ENCODE measurements at places on chromosomes 13 and 19. TPM values are rescaled to one million over a fixed set of nuclear protein-coding genes. Genes with fewer than 3 reads are reported as not detected.

Gene NLRP11
- total RNA-seq = not detected

Gene LRG1
- not detected for total RNA-seq

Gene ZNF222
- 6.1 TPM for total RNA-seq

Gene KIR3DL1
- not detected for total RNA-seq

- DNase-seq = peak; percentile 37
These were observed 122.9 kb upstream of the RNF113B start for GRCh38 chr13:98299966-98300350.

DNA sequence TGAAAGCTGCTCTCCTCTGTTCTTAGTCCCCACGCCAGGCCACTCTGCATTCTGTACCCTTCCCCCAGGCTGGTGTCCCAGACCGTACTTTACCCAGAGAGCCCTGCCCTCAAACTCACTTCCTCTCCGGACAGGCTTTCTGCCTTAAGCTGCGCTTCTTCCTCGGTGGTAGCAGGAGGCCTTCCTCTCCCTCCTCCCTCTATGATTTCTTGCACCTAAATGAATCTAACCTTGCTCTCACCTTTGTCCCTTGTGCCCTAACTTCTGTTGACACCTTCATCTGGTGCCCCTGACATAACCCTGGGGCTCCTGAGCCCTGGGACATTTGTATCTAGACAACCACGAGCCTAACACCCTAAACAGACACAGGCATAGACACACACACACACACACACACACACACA lies 29.6 kb upstream of the CEACAM21 start:
- no peak for DNase-seq

DNA sequence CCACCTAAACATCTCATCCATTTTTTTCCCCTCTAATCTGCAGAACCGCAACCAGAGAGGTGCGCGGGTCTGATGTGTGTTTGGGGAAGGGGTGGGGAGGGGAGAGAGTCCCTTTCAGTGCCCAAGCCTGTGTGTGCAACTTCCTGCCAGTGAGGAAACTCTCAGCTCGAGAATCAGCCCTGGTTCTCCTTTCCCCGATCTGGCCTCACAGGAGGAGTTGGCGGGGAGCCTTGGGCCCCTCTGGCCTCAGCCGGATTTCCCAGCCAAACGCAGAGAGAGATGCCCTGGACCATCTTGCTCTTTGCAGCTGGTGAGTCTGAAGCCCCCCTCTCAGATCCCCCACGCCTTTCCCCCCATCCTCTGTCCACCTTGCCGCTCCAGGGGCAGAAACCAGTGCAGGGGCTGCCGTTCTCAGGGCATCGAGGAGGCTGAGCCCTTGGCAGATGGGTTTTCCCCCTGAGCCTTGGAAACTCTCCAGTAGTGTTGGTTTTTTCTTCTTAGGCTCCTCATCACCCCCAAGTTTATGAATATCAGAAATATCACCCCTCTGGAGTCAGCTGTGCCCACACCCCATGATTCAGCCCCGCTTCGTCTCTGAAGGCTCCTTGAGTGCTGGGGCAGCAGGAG lies at the start of gene C19orf38:
Gene C19orf38 (plus strand): TSS at position 186 of the 627 bp plus-strand sequence. CDS start 94 bp downstream, at position 280.
- DNase-seq = no peak

All from fibroblast of villous mesenchyme (primary cell).